Lung (tissue), 17 donors: ENCODE measurements at places on chromosomes 2 and 18. TPM values are rescaled to one million over a fixed set of nuclear protein-coding genes. Genes with fewer than 3 reads are reported as not detected.

Gene SPEG
- 8.7 TPM for total RNA-seq

Gene ALLC
- total RNA-seq = not detected

Gene LIMS2
- total RNA-seq = 111 TPM

Gene ZNF514
- total RNA-seq = 38.4 TPM

Gene TTC32
- total RNA-seq = 19.0 TPM

Gene BOK
- total RNA-seq = 44.3 TPM

Gene LAMA1
- total RNA-seq = 2.2 TPM

Gene ALK
- total RNA-seq = 0.09 TPM

Gene SLC35F6
- total RNA-seq = 49.9 TPM

Gene SNRNP200
- 102 TPM for total RNA-seq

Gene RAPGEF4
- 33.5 TPM for total RNA-seq

Gene CREG2
- total RNA-seq = not detected

Gene APLF
- 11.8 TPM for total RNA-seq

Gene AQP12B
- total RNA-seq = 0.15 TPM

Gene CSRNP3
- total RNA-seq = 8.7 TPM

Gene DAW1
- 18.7 TPM for total RNA-seq

Gene TCF7L1
- total RNA-seq = 21.5 TPM
